WTC11 (cell line): ENCODE measurements at places on chromosomes 5 and 9.

DNA sequence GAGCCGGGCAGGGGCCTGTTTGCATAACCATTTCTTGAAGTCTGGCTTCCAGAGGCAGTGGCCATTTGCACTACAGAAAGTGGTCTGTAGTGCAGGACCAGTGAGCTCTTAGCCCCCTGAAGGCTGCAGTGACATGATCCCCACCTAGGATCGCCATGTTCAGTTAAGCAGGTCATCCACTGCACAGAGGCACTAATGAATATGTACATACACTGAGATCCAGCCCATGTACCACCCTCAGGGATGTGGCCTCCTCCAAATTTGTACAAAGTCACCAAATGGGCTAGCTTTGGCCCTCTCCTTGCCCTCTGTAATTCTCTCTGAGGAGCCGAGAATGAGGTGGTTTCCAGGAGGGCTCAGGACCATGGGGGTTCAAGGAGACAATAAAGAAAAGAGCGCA is 8.3 kb upstream of the SUSD3 start:
- no peak for DNase-seq

DNA sequence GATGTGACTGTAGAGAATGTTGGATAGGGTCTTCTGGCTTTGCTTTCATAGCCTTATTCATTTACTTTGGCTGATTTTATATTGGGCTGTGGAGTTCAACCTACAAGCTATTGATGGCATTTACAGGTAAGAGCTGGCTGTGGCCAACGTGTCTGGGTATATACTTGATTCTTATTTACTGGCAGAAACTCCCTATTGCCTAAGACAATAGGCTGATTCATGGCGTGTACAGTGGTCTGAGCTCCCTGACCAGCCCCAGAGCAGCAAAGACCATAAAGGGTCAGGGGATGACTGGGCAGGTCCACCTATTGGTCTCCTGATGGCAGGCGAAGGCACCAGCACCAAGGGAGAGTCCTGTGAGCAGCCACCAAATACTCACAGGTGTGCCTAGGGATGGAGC is 190.2 kb upstream of the DMRTA1 start:
- no peak for DNase-seq

DNA sequence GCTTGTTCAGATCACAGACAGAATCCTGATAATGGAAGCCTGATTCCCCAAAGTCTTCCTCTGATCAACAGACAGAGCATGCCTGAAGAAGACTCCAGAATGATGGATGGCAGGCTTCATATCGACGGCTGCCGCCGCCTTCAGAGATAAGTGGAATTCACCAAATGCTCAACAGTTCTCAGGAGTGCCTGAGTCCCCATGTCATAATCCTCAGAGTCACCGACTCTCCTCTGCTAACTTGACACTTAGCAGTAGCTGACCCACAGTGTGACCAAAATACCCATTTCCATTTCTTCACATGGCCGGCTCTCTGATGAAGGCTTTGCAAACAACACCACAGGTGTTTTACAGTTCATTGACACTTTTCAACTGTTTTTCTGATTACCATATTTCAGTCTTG is 58.7 kb downstream of the PRDM6 start:
- no peak for DNase-seq

GRCh38 chr5:73198833-73199592 is 26.0 kb downstream of the TMEM174 start:
- DNase-seq = no peak

DNA sequence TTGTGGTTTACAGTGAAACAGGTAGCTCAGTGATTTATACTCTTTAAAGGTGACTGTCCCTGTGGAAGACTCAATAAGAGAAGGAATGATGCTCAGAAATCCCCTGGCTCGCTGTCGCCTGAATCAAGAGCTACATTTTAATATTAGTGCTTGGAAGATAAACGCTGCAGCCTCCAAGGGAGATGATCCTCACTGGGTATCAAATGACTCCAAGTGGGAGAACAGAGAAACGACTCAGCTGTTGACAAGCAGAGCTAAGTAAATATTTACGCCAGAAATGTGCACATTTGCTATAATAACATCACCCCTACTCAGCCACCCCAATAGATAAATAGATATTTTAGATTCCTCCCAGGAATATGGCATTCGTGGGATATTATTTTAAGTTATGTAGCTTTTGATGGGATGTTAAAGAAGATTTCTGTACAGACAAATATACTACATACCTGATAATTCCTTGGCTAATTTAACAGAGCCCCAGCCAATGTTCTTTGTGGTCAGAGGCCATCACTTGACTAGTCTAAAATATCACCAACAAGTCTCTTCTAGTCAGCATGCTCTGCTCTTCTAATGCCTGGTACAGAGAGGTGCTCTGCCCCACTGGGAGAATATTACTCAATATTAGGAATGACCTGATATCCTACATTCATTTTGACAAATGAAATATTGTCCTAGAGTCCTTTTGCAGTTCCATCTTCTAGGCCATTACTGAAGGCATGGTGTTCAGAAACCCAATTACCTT is 18.3 kb upstream of the CCDC192 start:
- no peak for DNase-seq

DNA sequence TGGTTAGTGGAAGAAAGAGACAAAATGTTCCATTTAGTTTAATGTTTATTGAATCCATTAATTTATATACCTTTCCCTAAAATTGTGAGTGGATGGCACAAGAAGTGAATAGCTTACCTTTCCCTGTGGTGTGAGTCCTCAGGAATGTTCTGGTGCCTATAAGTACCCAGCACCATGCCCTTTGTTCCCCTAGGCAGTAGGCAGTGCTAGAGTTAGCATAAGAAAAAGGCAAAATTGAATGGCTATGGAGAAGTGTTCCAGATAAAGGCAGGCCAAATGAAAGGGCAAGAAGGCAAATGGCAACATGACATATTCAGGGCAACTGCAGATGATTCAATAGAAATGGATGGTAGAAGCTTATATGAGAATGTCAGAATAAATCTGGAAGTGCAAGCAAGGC is 370.8 kb upstream of the PTGER4 start:
- peak; percentile 9 for DNase-seq

DNA sequence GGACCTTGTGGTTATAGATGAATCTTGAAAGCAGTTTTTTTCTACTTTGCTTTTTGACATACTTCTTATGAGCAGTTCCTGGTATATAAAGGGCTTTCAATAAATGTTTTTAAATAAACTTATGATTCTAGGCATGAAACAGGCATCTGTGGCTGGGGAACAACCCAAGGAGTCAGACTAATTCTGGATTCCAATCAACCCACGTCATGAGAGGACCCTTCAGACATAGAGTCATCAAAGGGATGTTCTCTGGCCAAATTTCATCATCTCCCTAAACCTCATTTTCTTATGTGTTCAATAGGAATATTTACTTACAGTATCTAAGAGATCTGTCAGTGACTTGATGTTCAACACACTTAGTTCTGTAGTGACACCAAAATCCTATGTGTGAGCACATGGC is 243.8 kb upstream of the ZNF462 start:
- no peak for DNase-seq

GRCh38 chr9:88988796-88989641 is 2.2 kb upstream of the S1PR3 start:
- no peak for DNase-seq

GRCh38 chr5:174183701-174184100 is 138.2 kb downstream of the NSG2 start:
- DNase-seq = no peak

GRCh38 chr5:170200876-170201275 is 31.9 kb upstream of the C5orf58 start:
- DNase-seq = no peak

DNA sequence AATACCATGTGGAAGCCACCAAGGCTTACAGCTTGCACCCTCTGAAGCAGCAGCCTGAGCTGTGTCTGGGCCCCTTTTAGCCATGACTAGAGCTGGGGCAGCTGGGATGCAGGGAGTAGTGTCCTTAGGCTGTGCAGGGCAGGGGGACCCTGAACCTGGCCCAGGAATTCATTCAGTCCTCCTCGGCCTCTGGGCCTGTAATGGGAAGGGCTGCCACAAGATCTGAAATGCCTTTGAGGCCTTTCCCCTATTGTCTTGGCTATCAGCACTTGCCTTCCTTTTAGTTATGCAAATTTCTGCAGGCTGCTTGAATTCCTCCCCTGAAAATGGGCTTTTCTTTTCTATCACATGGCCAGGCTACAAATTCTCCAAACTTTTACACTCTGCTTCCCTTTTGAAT is 9.0 kb downstream of the GPR150 start:
- DNase-seq = peak; percentile 19

DNA sequence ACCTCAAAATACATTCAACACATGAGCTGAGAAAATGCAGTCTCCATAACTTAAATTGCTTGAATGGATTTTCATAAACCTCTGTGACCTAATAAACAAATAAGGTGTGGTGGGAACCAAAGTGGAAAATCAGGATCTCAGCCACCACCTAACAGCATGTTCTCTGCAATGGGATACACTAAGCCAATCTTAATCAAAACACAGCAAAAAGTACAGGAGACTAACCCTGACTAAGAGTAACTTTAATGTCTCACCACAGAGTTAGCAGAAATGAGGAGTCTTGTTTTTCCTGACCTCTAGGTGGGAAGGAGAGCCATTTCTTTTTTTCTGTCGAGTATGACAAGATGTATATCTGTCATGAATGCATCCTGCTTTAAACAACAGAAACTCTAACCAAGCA is 48.5 kb downstream of the PLK2 start:
- no peak for DNase-seq

DNA sequence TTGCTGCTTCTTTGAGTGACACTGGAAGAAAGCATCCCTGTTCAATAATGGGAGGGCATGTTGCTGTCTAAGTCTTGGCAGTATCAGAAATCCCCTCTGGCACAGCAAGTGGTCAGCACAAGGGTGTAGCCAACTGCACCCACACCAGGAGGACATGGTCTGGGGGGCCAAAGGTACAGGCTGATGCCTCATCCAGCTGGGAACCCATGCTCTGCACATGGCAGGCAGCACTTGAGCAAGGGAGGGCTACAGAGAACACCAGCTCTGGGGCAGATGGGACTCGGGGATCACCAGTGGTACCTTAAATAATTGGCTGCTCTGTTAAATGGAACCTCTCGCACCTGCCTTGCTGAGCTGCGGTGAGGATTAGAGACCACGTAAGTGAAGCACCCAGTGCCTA is 265.2 kb downstream of the SYK start:
- DNase-seq = no peak

GRCh38 chr5:91955610-91956009 is 572.5 kb upstream of the ARRDC3 start:
- DNase-seq = no peak

DNA sequence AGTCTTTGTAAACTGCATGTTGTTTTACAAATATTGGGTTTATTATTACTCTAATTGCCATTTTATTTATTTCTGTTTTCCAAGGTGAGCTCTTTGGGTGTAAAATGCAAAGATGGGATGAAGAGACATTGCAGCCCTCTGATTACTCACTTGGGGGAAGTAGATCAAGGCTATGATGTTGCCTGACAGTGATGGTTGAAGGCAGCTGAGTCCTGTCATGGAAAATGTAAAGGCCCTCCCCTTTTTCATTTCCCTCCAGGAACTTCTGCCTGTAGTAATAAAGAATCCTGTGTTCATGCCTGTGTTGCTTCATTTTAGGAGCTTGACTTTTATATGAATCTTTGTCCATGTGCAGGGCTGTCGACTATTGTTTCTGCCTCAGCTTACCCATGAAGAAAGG is 605.4 kb upstream of the CLINT1 start:
- no peak for DNase-seq

GRCh38 chr5:4348919-4349318 is 753.3 kb downstream of the IRX1 start:
- DNase-seq = no peak

- DNase-seq = no peak
Observed at GRCh38 chr5:73757416-73757815, 131.4 kb downstream of the ARHGEF28 start.

- DNase-seq = no peak
Observed at GRCh38 chr5:153901449-153901848, 137.3 kb downstream of the FAM114A2 start.

GRCh38 chr9:116694785-116695291 is 7.7 kb downstream of the TRIM32 start:
- no peak for DNase-seq

GRCh38 chr5:169803077-169803981 is 166.3 kb downstream of the DOCK2 start:
- DNase-seq = no peak

DNA sequence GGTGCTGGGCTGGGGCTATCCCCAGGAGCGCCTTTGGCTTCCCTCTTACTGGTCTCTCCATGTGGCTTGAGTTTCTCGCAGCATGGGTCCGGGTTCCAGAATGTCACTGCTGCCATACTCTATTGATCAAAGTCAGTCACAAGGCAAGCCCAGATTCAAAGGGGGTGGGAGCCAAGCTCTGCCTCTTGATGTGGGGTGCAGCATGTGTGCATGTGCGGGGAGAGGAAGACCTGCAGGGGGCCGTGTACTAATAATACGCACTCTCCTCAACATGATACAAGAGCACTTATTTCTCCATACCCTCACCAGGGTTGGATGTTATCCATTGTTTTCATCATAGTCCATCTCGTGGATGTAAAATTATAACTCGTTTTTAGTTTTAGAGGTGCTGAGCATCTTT is 81.2 kb downstream of the NDFIP1 start:
- DNase-seq = no peak

GRCh38 chr5:14211818-14212803 is 69.0 kb downstream of the TRIO start:
- no peak for DNase-seq

DNA sequence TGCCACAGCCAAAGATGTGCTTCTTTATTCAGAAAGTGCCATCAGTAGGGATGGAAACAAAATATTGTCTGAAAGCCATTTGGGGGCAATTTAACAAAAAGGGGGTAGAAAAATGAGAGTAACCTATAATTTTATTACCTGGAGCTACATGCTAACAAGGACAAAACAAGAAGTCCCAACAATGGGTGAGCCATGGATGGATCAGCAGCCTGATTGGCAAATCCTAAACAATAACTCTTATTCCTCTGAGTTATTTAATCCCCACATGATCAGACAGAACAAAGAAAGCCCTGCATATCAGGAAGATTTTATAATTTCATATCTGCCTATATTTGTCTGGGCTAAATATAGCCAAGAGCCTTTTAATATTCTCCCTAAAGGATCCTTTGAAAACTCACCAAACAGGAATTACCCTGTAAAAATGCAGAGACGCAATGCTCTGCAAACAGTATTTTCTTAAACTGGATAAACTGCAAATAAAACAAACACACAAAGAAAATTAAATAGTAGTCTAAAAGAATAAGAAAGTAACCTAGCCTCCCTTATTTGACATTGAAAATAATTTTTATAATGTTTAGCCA is 483.4 kb downstream of the ZNF608 start:
- DNase-seq = no peak

GRCh38 chr5:17697671-17698070 is 63.4 kb downstream of the TAF11L14 start:
- DNase-seq = no peak

DNA sequence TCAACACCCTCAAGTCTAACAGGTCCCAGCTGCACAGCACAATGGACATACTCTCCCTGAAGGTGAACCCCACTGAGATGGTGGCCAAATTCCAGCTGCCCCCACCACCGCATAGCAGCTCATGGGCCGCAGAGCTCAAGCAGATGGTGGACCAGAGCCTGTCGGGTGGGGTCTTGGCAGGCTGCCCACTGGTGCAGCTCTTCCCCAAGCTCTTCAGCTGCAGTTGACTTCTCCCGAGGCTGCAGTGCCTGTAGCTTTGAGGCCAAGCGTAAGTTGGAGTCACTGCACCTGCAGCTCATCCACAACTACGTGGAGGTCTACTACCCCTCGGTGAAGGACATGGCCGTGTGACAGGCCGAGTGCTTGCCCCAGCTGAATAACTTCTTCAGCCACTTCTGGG is 56.6 kb upstream of the SPTLC1 start:
- DNase-seq = no peak

- DNase-seq = no peak
Observed at GRCh38 chr9:99746406-99746805, 75.3 kb upstream of the NR4A3 start.

- DNase-seq = peak; percentile 94
Observed at GRCh38 chr5:177607452-177608192, 7.7 kb downstream of the B4GALT7 start.
